ENCODE measurements at places on chromosomes 4 and X.

DNA sequence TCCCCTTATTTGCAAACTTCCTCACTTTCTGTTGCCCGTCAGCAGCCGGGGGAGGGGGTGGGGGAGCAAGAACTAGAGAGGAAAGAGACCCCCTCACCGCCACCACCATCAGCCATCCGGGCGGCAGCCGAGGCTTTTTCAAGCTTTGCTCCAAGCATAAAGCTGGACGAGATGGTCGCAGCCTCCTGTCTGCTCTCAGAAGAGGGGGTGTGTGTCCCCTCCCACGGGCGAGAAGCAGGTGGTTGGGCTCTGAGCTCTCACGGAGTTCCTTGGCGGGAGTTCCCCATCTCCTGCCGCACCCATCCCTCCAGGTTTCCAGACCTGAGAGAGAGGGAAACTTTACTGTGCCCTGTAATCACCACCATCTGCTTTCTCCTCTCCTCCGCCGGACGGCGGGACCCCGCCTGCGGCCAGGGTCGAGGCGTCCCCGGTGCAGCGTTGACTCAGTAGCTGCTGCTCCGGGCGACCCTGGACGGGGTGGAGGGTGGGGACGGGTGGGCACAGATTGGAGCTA lies 4.7 kb upstream of the ARX start:
- no peak for DNase-seq

DNA sequence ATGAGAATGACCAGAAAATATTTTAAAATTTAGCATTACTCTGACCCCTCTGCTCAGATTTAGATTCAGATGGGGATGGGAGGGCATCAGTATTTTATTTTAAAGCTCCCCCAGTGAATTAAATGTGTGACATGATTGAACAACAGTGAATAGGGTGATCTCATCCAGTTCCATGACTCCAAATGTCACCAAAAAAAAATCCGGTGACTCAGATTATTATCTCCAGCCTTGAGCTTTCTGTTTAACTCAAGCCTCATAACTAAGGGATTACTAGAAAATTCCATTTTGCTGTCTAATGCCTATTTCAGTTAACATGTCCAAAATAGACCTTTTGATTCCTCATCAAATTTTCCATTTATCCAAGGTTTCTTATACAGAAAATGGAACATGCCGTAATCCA lies 121.8 kb upstream of the TMEM47 start:
- no peak for DNase-seq

GRCh38 chr4:79308971-79309370 lies 16.9 kb downstream of the NAA11 start:
- DNase-seq, result no peak

GRCh38 chr4:10024303-10024702 lies 3.0 kb upstream of the SLC2A9 start:
- no peak for DNase-seq

GRCh38 chr4:118939169-118939783 lies 50.6 kb downstream of the SYNPO2 start:
- no peak for DNase-seq

DNA sequence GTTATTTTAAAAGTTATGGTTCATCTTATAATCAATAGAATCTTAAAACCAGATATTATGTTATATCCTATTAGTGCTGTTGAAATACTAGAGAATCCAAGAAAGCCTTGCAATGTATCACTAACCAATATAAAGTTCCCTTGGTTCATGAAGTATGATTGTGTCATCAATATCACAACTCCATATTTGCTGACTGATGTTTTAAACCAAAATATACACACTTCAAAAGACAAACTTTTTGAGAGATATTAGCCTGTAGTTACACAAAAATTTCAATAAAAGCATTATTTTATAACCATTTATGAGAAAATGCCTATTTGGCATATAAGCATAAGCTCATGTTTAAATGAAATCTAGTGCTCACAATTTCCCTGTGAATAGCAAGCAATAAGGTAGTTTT lies 198.6 kb downstream of the CENPC start:
- DNase-seq, result no peak

- no peak for DNase-seq
These were observed 377.1 kb downstream of the PRDM5 start for GRCh38 chr4:120545391-120545790.

GRCh38 chr4:69527924-69528323 lies 32.2 kb upstream of the UGT2B4 start:
- DNase-seq, result no peak

- DNase-seq, result no peak
These were observed 589.5 kb upstream of the LCORL start for GRCh38 chr4:18611026-18611425.

- no peak for DNase-seq
These were observed 614.6 kb downstream of the PPP4R3C start for GRCh38 chrX:26848511-26848910.

- DNase-seq, result no peak
These were observed 70.9 kb downstream of the MAGEB5 start for GRCh38 chrX:26286836-26287235.

- no peak for DNase-seq
These were observed 14.4 kb downstream of the ADRA2C start for GRCh38 chr4:3780347-3781171.

GRCh38 chrX:148538582-148538981 lies 38.2 kb downstream of the AFF2 start:
- no peak for DNase-seq

- DNase-seq, result no peak
These were observed 14.5 kb downstream of the TNIP2 start for GRCh38 chr4:2741626-2742025.
